Activated T-helper 1 cell treated with anti-CD3 and anti-CD28 coated beads, Interleukin-2, amount 50 U/mL, for 16 hours (primary cell): ENCODE measurements at places on chromosomes 11 and 22.

DNA sequence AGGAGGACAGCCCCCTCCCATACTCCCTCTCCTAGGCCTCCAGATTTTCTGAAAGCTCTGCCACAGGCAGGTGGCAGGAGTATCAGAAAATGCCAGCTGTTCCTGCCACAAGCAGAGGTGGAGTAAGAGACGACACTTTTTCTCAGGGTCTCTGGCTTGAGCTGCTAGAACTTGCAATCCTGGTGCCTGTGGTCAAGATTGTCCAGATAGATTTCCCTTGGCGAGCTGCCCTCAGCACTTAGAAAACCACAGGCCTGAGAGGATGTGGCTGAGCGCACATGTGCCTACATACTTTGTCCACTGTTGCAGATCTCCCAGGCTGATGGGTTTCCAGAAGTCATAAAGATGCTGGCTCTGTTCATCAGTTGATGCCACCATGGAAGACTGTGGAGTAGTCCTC is 65.7 kb upstream of the NAV2 start:
- no peak for DNase-seq

- DNase-seq = no peak
These were observed 52.6 kb downstream of the SPECC1L start for GRCh38 chr22:24323233-24323632.

- no peak for DNase-seq
These were observed 4.0 kb downstream of the NF2 start for GRCh38 chr22:29607426-29607825.

- peak; percentile 50 for DNase-seq
These were observed 43.2 kb upstream of the VPREB1 start for GRCh38 chr22:22201185-22201929.

DNA sequence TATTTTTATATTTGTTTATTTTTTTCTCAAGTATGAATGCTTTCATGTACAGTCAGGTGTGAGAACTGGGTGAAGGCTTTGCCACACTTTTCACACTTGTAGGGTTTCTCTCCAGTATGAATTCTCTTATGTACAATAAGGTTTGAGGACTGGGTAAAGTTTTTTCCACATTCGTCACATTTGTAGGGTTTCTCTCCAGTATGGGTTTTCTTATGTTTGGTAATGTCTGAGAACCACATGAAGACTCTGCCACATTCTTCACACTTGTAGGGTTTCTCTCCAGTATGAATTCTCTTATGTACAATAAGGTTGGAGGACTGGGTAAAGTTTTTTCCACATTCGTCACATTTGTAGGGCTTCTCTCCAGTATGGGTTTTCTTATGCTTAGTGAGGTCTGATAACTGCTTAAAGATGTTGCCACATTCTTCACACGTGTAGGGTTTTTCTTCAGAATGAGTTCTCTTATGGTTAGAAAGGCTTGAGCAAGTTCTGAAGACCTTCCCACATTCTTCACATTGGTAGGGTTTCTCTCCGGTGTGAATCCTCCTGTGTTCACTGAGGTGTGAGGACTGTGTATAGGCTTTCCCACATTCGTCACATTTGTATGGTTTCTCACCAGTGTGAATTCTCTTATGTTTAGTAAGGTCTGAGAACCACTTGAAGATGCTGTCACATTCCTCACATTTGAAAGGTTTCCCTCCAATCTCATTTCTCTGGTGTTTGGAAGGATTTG is 19.7 kb downstream of the ZNF195 start:
- DNase-seq = no peak

DNA sequence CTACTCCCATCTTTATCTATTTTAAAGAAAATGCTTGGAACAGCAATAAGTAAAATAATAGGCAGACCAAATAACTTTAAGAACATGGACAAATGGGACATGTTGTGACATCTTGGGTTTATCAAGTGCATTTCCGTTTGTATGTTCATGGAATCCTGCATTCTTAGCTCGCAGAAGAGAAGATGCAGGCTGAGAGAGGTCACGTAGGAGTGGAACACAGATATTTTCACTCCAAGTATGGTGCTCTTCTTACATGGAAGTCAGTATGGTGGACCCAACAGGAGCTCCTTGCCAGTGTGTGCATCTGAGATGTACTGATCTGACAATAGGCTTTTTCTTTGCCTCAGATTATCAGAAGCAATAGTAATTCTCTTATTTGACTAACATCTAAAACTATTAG is 1.7 kb downstream of the E2F8 start:
- no peak for DNase-seq

DNA sequence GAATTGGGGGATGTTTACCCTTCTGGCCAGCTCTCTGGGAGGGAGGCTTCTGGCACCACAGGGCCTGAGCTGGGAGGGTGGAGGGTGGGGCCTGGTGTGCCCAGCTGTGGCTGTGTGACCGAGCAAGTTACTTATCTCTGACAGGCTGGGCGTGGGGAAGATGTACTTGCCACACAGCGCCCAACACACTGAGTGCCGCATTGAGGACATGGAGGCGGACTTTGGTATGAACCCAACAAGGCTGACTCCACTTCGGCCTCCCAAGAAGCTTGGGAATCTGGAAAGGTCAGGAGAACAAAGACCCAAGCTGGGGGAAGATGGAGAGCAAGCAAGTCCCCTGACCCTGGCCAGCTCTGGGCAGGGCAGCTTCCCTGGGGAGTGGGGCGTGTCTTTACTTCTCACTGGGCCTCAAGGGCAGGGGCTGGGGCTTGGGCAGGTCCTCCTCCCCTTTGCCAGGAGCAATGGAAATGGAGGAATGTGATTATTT is 2.4 kb upstream of the MGAT3 start:
- DNase-seq = no peak

- no peak for DNase-seq
These were observed 91.6 kb downstream of the ATXN10 start for GRCh38 chr22:45763236-45763624.

DNA sequence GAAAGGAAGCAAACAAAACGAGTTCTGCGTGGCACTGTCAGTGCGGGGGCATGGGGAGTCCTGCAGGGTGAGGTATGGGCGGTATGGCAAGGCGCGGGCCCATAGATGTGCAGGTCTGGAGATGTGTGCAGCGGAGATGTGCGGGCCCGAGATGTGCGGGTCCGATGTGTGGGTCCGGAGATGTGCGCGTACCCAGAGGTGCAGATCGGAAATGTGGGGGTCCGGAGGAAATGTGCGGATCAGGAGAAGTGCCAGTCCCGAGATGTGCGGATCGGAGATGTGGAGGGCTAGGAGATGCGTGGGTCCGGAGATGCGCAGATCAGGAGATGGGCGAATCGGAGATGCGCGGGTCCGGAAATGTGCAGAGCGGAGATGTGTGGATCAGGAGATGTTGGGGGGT is 35.9 kb downstream of the CDPF1 start:
- DNase-seq = no peak

- no peak for DNase-seq
These were observed 11.8 kb downstream of the CELSR1 start for GRCh38 chr22:46525389-46526243.

DNA sequence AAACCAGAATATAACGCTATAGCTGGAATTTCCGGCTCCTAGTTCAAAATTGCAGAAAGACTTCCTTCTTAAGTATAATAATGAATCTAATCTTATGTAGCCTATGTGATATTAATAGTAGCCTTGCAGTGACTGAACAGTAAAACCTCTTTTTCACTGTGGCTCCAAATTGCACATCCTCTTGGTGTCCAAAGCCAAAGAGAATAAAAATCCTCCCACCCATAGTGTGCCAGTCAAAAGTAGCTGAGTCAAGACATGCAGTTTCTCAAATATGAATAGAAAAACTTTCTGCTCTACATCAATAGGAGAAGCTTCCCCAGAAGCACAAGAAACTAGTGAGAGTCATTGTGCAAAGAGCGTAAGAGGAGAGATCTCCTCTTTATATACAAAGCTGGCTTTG is 76.0 kb upstream of the PICALM start:
- no peak for DNase-seq

- no peak for DNase-seq
These were observed 353.1 kb downstream of the METTL15 start for GRCh38 chr11:28461338-28461737.

DNA sequence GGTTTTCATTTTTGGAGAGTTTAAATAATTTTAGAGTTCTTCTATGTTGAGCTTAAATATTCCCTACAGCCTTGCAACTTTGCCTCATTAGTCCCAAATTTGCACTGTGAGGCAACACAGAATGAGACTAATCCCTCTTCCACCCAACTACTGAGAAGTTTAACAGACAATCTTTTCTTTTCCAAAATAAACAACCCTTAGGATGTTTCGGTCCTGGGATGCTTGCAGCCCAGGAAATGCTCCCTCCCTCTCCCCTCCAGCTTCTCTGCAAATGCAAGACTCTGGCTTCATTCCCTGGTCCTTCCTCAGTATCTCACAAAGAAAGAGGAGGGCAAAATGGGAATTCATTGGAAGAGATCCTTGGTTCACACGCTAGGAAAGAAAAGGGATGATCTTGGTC is 222.5 kb downstream of the ST3GAL4 start:
- DNase-seq = no peak
